ENCODE measurements at places on chromosomes 6 and 20. TPM values are rescaled to one million over a fixed set of nuclear protein-coding genes. Genes with fewer than 3 reads are reported as not detected.

The LY86 gene
- total RNA-seq, result not detected

The PDE7B gene
- total RNA-seq, result 25.7 TPM

The DEF6 gene
- total RNA-seq, result 0.86 TPM

The NFKBIL1 gene
- 22.9 TPM for total RNA-seq

The CCHCR1 gene
- total RNA-seq, result 14.5 TPM

The ADGRF1 gene
- total RNA-seq, result not detected

The ARMH2 gene
- not detected for total RNA-seq

The CCDC170 gene
- total RNA-seq, result 2.8 TPM

The FAM217A gene
- not detected for total RNA-seq

The OGFR gene
- 35.9 TPM for total RNA-seq

The HLA-A gene
- 322 TPM for total RNA-seq

The THBS2 gene
- total RNA-seq, result 121 TPM

The DNMT3B gene
- 2.0 TPM for total RNA-seq

The CDH26 gene
- total RNA-seq, result 0.32 TPM

The ABHD16B gene
- not detected for total RNA-seq

The GPR63 gene
- 0.11 TPM for total RNA-seq

The FAM83D gene
- total RNA-seq, result 12.8 TPM

The VSTM2L gene
- total RNA-seq, result 1.4 TPM

The AIF1 gene
- total RNA-seq, result not detected

The UNC5CL gene
- total RNA-seq, result 0.26 TPM

The RTF2 gene
- total RNA-seq, result 74.5 TPM

The DPPA5 gene
- not detected for total RNA-seq

The EFCAB8 gene
- 0.22 TPM for total RNA-seq

The CTCFL gene
- total RNA-seq, result not detected

The XKR7 gene
- not detected for total RNA-seq

The SPTLC3 gene
- total RNA-seq, result 48.1 TPM

The HLA-DRA gene
- total RNA-seq, result 0.26 TPM

The ZCCHC3 gene
- 10.6 TPM for total RNA-seq

The POLR3F gene
- total RNA-seq, result 16.2 TPM

The TUBB1 gene
- total RNA-seq, result not detected

The GNRH2 gene
- not detected for total RNA-seq

The RWDD1 gene
- 63.8 TPM for total RNA-seq

The NTSR1 gene
- not detected for total RNA-seq

The OR2J3 gene
- not detected for total RNA-seq

The NKAIN4 gene
- total RNA-seq, result not detected

The ZBTB12 gene
- total RNA-seq, result 1.9 TPM

The PNPLA1 gene
- total RNA-seq, result not detected

The COL11A2 gene
- 0.65 TPM for total RNA-seq

The HRH3 gene
- not detected for total RNA-seq

The SLC17A3 gene
- not detected for total RNA-seq

The POU5F1 gene
- 0.97 TPM for total RNA-seq

The DEFB128 gene
- total RNA-seq, result not detected

The HAO1 gene
- total RNA-seq, result not detected

The MC3R gene
- not detected for total RNA-seq

The SIRPA gene
- total RNA-seq, result 125 TPM

The HLA-DPA1 gene
- 7.6 TPM for total RNA-seq

The CPXM1 gene
- total RNA-seq, result 0.22 TPM

The SLC9A8 gene
- 10.1 TPM for total RNA-seq

The PAX1 gene
- total RNA-seq, result not detected

The MOCS1 gene
- 22.3 TPM for total RNA-seq

The TRIM40 gene
- not detected for total RNA-seq

The AGER gene
- total RNA-seq, result 0.78 TPM

The BMP2 gene
- 16.3 TPM for total RNA-seq

The GFOD1 gene
- 3.3 TPM for total RNA-seq

The CCN6 gene
- 36.8 TPM for total RNA-seq

The ARHGAP18 gene
- 5.5 TPM for total RNA-seq

The C20orf204 gene
- total RNA-seq, result 1.4 TPM

The RBM24 gene
- total RNA-seq, result 0.39 TPM

The MOG gene
- not detected for total RNA-seq

The PRDM13 gene
- not detected for total RNA-seq

Data from articular chondrocyte of knee joint (primary cell).